ENCODE measurements at places on chromosomes 16 and 17. TPM values are rescaled to one million over a fixed set of nuclear protein-coding genes. Genes with fewer than 3 reads are reported as not detected.
A peak's percentile ranks its signal among the peaks of the same experiment; 100 is the strongest.

DNA sequence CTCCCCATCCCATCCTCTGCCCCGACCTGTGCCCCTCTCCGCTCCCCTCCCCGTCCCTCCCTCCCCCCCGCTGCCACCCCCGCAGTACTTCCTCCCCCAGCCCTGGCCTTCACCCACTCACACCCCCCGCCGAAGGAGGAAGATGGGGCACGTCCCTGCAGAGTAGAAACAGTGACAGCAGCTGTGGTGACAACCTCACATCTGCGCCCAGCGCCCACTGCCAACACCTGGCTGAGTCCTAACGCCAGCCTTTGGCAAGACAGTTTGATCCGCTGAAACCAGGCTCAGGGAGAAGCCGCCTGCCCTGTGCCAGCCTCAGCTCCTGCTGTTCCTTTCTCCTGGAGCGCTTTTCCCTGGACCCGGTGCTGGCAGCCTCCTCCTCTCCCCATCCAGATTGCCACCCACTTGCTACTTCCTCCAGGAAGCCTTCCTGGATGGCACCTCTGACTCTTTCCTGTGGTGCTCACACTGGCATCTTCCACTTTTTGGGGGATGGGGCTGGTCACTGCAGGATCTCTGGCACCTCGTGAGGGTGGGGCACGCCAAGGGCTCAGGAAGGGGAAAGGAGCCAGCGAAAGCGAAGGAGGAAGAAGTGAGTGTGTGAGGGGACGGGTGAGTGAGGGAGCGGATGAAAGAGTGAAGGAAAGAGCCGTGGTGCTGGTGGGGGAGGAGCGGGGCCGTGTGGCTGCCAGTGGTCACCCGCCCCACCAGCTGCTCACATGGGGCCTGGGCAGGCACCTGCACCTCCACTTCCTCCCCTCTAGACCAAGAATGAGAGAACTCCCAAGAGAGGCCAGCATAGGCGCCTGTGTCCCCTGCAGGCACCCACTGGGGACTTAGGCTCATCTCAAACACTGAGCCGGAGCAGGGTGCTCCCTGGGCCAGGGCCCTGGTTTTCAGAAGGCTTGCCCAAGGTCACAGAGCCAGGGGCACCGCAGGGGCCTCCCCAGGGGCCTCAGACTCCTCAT, 27.0 kb downstream of the ZFPM1 start:
- no peak for DNase-seq

GRCh38 chr16:88815901-88816589, 4.3 kb upstream of the APRT start:
- no peak for DNase-seq

- DNase-seq = no peak
These were observed 227.1 kb upstream of the ZFHX3 start for GRCh38 chr16:73275024-73275423.

- DNase-seq = no peak
These were observed 526 bp upstream of the RNASEK start for GRCh38 chr17:7011942-7012254.

- DNase-seq = no peak
These were observed 5.5 kb downstream of the SPNS2 start for GRCh38 chr17:4504188-4504587.

- no peak for DNase-seq
These were observed 45.8 kb downstream of the COX4I1 start for GRCh38 chr16:85845266-85845665.

The CCL17 gene
- total RNA-seq = not detected

The ABCA8 gene
- 49.7 TPM for total RNA-seq

The ACAP1 gene
- 19.1 TPM for total RNA-seq

The C16orf92 gene
- total RNA-seq = not detected

- DNase-seq = no peak
These were observed 31.8 kb downstream of the PRMT7 start for GRCh38 chr16:68342620-68343019.

- DNase-seq = peak; percentile 99
These were observed at the start of gene PER1 for GRCh38 chr17:8152112-8152775. Gene PER1, minus strand, starts transcription at chr17:8152404. Its CDS starts 1,698 bp downstream, at chr17:8150706.

DNA sequence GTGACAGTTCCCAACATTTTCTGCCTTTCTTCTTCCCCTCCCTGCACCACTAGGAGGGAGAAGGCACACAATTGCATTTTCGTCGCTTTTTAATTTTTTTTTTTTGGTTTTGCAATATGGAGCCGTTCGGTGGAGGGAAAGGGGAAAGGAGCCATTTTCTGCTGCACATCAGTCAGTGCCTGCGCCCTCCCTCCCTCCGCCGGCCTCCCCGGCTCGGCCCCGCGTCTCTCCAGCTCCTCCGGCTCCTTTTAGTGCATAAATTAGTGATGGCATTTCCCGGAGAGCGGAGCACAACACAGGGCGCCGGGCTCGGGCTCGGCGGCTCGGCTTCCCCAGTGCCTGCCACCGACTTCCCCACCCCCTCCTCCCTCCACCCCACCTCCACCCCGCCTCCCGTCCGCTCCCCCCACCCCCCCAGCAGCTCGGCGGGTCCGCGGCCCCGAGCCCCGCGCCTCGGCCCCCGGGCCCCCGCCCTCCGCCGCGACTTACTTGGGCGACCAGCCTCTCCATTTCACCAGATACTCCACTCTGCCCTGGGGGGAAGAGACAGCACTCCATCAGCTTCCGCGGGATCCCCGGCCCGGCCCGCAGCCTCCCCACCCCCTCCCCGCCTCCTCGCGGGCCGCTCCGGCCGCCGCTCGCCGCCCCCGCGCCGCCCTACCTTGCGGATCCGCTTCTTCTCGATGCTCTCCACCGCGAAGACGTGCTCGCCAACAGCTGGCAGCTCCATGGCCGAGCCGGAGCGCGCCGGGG, 542 bp downstream of the CBX4 start:
- DNase-seq = peak; percentile 79

DNA sequence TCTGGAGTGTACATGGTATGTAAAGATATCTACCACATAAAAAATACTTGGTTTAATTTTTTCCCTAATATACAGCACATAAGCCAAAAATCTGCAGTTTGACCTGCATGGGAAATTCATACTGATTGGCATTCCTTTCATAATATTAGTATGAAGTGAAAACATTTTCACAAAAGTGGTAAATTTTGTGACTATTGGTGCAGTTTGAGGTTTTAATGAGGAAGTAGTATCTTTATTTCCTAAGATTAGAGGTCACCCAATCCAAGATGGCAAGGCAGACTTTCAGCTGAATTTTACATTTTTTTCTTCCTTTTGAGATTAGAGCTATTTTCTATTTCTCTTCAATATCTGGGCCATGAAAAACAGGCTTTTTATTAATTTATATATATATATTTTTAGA, 21.2 kb downstream of the METTL9 start:
- DNase-seq = no peak

DNA sequence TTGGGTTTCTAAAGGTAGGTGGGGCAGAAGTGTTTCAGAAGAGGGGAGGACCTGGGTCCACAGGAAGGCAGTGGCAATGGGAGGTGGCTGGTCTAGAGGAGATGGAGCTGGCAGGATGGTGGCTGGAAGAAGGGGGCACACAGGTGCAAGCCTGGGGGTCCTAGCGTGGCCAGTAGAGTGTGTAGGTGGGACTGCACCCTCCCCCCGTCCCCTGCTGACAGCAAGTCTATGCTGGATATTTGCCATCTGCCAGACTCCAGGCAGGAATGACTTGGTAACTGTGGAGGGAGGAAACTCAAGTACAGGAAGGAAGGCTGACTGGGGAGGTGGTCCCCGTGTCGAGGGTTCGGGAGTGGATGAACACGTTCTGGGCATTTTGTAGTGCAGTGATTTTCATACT, 8.6 kb downstream of the MED9 start:
- no peak for DNase-seq

The TP53TG3F gene
- not detected for total RNA-seq

GRCh38 chr17:58403311-58403710, 14.0 kb downstream of the RNF43 start:
- no peak for DNase-seq

- DNase-seq = peak; percentile 65
These were observed 37.7 kb downstream of the RNF135 start for GRCh38 chr17:31008374-31009041.

The KRTAP4-1 gene
- total RNA-seq = not detected

GRCh38 chr17:50519141-50519834, 11.0 kb downstream of the MYCBPAP start:
- no peak for DNase-seq

DNA sequence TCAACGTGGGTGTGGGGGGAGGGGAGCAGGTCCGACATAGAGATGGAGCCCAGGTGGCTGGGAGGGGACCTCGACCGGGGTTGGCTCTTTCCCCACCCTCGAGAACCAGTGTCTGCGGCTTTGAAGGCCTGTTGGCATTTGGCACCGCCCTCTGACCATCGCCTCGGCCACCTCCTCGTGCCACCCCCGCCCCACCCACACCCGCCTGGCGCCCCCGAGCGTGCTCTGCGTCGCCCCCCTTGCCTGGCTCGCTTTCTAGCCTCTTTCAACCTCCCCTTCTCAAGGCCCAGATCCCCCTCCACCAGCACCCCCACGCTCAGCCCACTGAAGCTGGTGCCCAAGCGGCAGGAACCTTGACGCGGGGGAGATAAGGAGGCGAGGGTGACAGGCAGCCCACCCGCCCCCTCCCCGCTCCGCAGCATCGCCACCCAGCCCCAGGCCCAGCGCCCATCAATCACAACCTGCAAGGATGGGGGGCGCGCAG, 619 bp downstream of the CACNB1 start:
- DNase-seq = peak; percentile 72

- DNase-seq = peak; percentile 88
These were observed 20.5 kb upstream of the JPH3 start for GRCh38 chr16:87581857-87582215.

- no peak for DNase-seq
These were observed 101.0 kb downstream of the ABCC6 start for GRCh38 chr16:16122264-16122663.

GRCh38 chr17:74757931-74758847, 9.8 kb downstream of the NHERF1 start:
- DNase-seq = peak; percentile 68

- DNase-seq = no peak
These were observed 107.1 kb upstream of the KCNJ16 start for GRCh38 chr17:69967910-69968411.

- no peak for DNase-seq
These were observed 178.1 kb downstream of the TOX3 start for GRCh38 chr16:52368859-52369258.

GRCh38 chr16:80084614-80085013, 456.2 kb upstream of the DYNLRB2 start:
- peak; percentile 56 for DNase-seq

DNA sequence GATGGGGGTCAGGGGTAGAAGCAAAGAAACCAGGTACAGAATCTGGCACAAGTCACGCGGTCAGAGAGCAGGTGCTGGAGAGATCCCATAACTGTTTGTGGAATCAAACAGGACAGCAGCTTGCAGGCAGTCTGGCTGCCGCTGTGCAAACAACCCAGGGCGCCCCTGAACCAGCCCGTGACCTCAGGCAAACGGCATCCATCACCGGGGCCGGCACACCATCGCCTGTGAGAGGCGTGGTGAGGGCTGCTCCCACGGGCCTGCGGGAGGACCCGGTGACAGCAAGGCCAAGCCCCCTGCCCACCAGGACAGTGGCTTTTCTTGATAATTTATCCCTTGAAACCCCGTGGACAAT, 47.9 kb downstream of the CBFA2T3 start:
- DNase-seq = peak; percentile 16

- DNase-seq = peak; percentile 88
These were observed 759 bp upstream of the TP53I13 start for GRCh38 chr17:29567554-29568330.

The CRYBA1 gene
- not detected for total RNA-seq

- no peak for DNase-seq
These were observed 119.8 kb downstream of the CCT6B start for GRCh38 chr17:34841467-34841866.

GRCh38 chr16:85151603-85152413, 39.5 kb upstream of the CIBAR2 start:
- peak; percentile 94 for DNase-seq

DNA sequence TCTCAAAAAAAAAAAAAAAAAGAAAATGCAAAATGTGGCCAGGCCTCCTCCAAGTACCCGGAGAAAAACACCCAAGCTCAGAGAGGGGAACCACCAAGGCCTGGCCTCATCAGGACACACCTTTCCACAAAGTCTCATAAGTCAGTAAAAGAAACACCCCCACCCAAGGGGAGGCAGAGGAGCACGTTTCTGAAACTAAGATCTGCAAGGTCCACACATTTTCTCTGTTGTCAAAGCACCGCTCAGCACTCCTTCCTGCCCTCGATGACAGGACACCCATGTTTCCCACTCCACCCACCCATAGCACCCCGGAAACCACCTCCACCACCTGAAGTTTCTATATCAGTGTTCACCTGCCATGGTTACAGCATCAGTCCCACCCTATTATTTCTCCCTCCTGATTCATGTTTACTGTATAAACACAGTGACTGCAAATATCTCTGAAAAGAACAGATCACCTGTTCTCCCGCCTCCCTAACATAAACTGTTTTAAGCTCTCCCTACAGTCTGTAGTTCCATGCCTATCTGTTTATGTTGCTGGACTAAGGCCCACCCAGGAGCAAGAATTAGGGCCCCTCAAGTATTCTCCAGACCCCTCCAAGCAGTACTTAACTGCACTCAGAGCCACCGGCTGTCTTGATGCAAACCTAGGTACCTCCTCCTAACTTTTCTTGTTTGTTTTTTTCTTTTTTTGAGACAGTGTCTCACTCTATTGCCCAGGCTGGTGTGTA, 2.0 kb downstream of the CORO7 start:
- DNase-seq = no peak

The TEKT1 gene
- not detected for total RNA-seq

DNA sequence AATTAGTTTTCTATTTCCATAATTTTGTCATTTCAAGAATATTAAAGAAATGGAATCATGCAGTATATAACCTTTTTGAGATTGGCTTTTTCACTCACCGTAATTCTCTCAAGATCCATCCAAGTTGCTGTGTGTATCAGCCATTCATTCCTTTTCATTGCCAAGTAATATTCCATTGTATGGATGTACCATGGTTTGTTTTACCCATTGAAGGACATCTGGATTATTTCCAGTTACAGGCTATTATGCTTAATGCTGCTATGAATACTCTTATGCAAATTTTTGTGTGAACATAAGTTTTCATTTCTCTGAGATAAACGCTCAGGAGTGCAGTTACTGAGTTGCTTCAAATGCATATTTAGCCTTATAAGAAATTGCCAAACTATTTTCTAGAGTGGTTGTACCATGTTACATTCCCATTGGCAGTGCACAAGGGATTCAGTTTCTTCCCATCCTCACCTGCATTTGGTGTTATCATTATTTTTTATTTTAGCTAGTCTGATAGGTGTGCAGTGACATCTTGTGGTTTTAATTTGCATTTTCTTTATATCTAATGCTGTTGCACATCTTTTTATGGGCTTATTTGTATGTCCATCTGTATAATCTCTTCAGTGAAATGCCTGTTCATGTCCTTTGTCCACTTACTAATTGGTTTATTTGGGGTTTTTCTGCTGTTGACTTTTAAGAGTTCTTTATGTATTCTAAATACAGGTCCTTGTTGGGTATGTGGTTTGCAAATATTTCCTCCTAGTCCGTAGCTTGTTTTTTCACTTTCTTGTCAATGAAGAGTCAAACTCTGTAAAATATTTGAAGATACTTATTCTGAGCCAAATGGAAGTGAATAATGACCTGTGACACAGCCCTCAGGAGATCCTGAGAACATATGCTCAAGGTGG, 32.7 kb downstream of the BMERB1 start:
- no peak for DNase-seq

- DNase-seq = no peak
These were observed 473 bp upstream of the IGF2BP1 start for GRCh38 chr17:48996722-48997102.

GRCh38 chr16:47467501-47467900, 6.4 kb downstream of the PHKB start:
- DNase-seq = no peak

The ELMO3 gene
- total RNA-seq = 0.85 TPM

Data from right cardiac atrium (tissue), 5 donors.